ENCODE measurements at places on chromosomes 4 and X.

DNA sequence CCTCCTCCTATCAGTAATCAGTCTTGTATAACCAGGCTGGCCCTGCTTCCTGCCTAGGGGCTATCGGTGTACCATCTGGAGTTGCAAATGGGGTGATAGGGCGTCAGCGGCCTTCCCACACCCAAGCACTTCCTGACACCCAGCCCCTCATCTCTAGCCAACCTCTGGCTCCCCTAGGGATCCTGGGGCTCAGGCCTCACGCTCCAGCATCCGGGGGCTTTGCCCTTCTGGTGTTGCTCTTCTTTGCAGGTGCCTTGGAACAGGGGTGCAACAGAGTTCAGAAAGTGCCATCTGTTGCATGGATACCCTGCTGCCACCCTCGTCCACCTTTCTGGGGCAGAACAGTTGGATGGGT is 4.1 kb downstream of the IL9R start:
- DNase-seq = no peak

GRCh38 chr4:36692586-36692985 is 411.2 kb downstream of the DTHD1 start:
- no peak for DNase-seq

- DNase-seq = no peak
Observed at GRCh38 chrX:16136080-16136479, 12.7 kb downstream of the GRPR start.

- no peak for DNase-seq
Observed at GRCh38 chr4:145545538-145546174, 64.0 kb downstream of the SMAD1 start.

- no peak for DNase-seq
Observed at GRCh38 chr4:8610858-8611616, 18.5 kb downstream of the CPZ start.

DNA sequence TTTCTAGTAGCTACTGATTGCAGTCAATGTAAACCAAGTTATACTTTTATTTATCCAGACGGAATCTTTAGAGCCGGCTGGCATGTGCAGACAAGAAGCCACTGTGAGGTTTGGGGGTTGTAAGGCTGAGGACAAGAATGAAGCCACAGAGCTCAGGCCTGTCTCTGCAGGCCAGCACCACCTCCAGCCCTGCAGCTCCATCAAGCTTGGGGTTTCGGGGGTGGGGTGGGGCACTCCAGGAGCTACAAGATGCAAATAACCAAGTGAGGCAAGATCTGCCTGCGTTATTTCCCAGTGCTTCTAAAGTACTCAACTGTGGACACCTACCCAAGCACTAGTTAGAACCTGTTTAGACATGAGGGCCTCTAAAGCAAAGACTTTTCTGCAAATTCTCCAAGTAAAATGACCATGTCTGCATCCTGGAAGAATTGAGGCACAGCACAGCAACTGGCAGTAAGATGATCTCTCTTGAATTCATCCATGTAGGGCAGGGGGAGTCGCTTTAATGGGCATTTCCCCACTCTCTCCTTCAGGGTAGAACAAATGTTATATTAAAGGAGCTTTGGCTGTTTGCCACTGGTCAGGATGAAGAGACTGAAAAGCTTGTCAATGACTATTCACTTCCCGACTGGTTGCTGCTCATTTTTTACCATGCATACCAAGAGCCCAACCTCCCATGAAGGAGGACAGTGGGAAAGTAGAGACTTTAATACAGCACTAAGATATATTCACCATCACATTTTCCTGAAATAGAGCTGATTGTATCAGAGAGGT is 222.5 kb downstream of the MGST2 start:
- DNase-seq = no peak

DNA sequence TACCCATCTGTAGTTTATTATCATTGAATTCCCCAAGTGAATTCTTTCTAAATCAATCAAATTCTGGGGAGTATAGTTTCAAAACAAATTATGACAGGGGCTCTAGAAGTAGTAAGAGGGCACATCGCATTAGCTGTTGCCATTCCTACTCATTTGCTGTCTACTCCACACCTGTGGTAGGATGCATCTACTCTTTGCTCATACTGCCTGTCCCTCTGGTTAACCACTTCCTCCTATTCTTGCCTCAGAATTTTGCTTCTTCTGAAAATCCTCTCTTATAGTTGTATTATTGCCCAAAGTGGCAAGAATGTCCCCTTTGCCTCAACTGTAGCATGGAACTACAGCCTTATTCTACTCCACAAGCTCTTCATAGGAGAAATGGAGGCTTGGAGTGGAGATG is 12.7 kb upstream of the DGKK start:
- DNase-seq = no peak

- no peak for DNase-seq
Observed at GRCh38 chrX:71396576-71396975, 30.4 kb downstream of the TAF1 start.

DNA sequence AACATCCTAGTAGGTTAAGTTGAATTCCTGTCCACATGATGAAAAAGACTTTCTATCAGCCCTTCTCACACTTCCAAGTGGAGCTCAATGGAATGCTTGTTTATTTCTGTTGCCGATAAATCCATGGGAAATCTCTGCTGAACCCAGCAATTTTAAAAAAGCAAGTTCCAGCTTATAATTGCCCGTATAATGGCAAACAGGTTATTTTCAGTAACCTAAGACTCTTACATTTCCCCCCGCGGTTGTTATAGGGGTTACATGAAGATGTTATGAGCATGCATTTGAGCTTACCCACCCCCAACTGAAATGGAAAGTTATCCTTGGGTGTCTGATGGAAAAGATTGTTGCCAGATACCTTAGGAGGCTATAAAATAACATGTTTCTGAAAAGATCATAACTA is 136.2 kb downstream of the PALLD start:
- DNase-seq = no peak

DNA sequence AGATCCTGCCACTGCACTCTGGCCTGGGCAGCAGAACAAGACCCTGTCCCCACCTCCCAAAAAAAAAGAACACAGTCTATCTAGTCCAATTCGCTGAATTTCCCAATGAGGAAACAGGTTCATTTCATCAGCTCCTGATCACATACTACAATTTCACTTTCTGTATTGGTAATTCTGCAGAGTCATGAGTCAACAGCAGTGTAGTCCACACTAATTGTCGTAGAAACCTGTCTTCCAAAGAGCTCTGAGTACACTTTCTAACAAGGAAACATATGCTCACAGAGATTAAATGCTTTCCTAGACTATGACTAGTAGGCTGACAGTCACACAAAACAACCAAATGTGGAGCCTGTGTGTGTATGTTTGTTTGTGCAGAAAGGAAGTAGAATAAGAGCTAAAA is 91.9 kb downstream of the GPC4 start:
- no peak for DNase-seq

DNA sequence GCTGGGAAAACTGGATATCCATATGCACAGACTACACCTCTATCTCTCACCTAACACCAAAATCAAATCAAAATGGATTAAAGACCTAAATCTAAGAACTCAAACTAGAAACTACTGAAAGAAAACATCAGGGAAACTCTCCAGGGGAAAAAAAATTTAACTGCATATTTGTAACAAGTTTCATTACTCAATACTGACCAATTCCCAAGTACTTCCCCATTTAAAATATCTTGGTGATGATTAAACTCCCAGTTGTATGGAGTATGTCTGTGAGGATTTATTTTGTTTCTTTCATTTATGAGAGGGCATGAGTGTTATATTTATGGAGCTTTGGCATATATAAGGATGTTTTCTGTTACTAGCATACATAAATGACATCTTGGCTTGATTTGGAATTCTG is 112.3 kb upstream of the IL15 start:
- DNase-seq = no peak

DNA sequence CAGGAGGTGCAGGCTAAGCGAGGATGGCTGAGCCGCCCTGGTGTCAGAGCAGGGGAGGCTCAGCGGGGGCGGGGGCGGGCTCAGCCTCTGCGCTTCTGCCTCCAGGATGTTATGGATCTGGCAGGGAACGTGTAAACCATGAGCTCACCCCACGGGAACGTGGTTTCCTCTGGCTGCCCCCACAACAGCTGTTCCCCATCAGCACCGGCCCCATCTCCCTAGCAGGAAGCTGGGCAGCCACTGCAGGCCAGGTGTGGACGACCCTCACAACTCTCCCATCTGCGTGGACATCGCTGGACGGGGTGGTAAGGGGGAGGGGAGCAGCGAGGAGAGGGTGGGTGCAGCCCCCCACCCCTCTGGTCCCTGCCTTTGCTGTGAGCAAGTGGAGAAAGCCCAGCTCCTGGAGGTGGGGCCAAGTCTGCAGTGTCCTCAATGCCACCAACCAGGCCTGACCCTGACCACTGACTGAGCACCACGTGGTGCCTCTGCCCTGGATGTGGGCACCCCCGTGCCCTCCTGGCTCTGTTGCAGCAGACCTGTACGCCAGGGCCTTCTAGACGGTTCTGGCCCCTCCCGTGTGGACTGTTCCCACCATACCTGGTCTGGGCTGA is 28.1 kb upstream of the SPON2 start:
- DNase-seq = peak; percentile 87

DNA sequence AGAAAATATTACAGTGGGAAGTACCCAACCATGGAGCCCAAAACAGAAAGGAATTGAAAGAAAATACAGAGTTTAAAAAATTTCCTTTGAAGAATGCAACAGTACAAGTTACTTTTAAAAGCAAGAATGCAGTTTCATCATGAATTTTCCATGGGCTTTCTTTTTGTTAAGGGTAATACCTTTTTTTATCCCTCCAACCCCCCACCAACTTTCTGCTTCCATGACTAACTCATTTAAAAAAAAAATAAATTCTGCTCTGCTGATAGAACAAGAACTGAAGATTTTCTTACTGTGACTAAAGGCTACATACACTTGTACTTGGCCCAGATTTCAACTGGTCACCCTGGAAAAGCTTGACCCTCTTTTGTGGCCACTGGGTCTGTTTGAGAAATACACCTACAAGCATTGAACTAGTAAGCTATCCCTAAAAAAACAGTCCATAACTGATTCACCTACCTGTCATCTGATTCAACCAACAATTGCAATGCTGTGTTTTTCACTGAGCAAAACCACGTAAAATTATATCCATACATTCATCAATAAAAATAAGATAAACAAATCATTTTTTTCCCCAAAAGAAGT is 214.2 kb downstream of the NSUN7 start:
- no peak for DNase-seq

DNA sequence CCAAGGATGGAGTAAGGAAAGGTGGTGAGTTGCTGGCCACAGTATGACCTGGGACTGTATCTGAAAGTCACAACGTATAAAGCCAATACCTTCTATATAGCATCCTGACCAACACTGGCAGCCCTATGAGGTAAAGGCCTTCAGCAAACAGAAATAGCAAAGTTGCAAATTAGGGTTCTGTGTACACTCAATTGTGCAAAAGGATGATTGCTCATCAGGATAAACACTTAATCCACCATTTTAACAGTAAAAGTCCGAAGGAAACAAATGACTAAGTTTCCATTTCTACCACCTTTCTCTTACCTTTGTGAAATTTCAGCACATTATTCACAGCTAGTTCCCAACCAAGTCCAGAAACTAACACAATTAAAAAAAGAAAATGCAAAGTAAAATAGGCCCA is 1.4 kb upstream of the FNIP2 start:
- DNase-seq = no peak

DNA sequence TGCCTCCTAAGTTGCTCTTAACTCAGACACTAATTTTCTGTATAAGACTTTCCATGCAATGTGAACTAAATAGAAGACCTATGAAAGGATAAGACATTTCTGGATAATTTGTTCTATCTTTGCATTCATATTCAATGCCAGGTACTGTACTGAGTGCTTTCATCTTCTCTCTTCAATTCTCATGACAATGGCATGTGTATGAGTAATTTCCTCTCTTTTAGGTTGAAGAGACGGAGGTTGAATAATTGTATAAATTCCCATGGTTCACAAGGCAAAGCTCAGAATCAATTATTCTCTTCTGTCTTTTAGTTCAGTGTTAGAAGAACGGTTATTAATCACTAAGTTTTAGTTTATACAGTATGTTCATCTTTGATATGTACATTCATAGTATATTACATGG is 29.3 kb upstream of the CFAP299 start:
- no peak for DNase-seq

DNA sequence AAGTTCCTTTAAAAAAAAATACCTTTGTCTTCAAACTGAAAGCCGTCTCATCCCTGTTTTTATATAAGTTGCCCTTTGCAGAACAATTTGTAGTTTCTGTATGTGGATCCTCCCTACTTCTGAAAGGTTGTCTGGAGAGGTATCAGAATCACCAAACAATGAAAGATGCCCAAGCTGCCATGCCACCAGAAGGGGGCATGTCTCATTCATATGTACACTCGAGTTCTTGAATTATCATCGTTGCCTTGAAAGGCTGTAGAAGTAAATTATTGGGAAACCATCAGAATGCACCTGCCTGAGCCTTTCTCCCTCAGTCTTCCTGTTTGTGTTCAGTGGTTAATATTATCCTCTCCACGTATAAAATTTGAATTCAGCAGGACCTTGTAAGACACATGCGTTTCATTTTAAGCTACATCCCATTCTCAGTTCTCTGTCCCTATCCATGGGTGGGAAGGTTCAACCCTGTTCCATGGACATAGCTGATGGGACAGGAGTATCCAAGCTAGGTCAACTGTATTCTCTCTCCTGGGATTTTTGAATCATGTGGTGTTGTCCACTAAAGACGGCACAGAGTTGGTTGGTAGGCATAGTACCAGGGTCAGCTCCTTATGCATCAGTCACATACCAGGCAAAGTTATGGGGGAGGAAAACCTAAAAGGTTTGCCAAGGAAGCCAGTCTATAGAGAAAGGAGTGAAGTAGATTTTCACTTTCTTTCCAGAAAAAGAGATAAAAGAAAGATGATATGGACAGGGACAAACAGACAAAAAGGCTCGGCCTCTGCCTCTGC is 24.0 kb downstream of the GALNT7 start:
- DNase-seq = no peak

DNA sequence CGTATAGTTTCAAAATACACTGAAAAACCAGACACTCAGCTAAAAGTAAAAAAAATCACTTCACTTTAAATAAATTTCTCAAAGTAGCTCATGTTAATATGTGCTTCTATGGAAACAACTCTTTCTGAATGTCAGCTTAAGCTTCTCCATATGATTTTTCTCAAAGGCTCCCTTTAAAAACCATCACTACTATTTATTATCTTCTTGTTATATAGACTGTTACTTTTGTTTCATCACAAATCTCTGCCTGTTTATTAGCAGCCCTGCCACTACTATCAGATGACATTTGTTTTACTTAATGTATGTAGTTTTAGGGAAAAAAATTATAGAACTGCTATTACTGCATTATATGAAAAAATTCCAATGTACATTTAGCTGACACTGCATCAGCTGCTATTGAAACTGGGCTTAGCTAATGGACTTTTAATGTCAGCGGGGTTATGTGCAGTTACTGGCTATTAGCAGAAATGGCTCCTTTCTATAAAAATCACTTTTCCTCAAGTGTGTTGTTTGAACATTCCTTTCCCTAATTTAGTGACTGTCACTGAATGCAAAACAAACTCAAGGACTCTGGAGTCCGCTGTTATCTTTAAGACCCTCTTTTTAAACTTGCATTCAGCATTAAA is 10.8 kb downstream of the UNC5C start:
- DNase-seq = no peak

Data from posterior cingulate gyrus (tissue), 11 donors.